ENCODE measurements at places on chromosomes 1 and 21.
A peak's percentile ranks its signal among the peaks of the same experiment; 100 is the strongest.

GRCh38 chr1:52479076-52479475, 73.8 kb downstream of the TUT4 start:
- DNase-seq: peak; percentile 8

DNA sequence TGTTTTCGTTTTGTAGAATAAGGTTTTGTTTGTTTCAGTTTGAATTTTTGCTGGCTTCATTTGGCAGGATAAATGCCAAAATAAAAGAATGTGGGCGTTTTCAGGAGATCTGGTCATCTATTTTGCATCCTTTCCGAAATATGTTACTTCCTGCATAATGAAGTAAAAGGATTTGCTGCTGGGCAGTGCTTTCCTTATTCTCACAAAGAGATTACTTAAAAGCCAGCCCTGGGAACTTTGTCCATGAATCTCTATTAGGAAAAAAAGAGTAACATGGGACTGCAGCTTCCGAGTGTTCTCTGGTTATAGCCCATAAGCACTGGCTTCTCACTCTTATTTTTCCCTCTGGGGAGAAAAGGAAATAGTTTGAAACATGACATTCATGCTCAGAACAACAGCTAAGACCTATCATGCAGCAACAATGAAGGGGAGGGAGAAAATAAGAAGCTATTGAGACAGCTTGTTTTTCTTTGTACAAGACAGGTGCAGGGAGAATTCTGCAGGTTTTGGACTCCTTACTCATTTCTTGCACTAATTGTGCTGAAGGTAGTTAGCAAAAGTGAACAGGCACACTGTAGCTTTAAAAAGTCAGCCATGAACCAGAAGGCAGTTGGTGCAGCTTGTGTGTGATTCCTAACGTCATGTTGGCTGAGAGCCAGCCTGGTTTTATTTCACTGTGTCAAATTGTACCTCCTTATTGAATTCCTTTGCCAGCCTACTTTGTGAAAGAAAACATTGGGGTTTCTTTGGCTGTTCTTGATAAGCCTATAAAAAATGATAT, at the start of gene SAMD13:
Gene SAMD13, plus strand, starts transcription at position 705 of the 781 bp plus-strand sequence. CDS start 1,527 bp downstream, outside the sequence.
- DNase-seq: peak; percentile 47

GRCh38 chr1:82934074-82934473, 1064.9 kb downstream of the TTLL7 start:
- no peak for DNase-seq

DNA sequence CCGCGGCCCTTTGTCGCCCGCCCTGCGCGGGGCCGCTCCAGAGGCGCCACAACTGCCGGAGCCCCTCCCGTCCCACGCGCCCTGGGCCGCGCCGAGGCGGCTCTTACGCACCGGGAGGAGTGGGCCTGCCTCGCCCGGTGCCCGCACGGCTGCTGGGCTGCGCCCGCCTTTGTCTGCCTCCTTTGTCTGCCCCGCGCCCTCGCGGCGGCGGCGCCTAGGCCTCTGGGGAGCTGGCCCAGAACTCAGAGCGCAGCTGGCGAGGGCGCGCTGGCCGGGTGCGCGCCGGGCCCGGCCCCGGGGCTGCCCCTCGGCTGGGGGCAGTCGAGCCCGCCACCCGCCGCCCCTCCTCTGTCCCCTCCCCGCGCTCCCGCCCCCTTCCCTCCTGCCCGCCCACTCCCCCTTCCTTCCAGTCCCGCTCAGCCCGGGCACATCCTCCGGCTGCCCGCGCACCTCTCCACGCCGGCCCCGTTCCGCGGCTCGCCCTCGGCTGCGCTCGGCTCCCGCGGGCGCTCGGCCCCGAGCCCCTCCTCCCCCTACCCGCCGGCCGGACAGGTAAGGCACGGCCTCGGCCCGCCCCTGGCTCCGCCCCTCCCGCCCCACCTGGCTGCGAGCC, at the start of gene DRAXIN:
Gene DRAXIN, plus strand, starts transcription at position 409 of the 613 bp plus-strand sequence. CDS start 14,549 bp downstream, outside the sequence.
- no peak for DNase-seq

GRCh38 chr21:43362915-43363314, 64.0 kb downstream of the SIK1 start:
- DNase-seq: no peak

- no peak for DNase-seq
Measured at GRCh38 chr1:114710360-114710759, 6.2 kb downstream of the NRAS start.

- no peak for DNase-seq
Measured at GRCh38 chr1:105585791-105586190, 1470.7 kb upstream of the PRMT6 start.

DNA sequence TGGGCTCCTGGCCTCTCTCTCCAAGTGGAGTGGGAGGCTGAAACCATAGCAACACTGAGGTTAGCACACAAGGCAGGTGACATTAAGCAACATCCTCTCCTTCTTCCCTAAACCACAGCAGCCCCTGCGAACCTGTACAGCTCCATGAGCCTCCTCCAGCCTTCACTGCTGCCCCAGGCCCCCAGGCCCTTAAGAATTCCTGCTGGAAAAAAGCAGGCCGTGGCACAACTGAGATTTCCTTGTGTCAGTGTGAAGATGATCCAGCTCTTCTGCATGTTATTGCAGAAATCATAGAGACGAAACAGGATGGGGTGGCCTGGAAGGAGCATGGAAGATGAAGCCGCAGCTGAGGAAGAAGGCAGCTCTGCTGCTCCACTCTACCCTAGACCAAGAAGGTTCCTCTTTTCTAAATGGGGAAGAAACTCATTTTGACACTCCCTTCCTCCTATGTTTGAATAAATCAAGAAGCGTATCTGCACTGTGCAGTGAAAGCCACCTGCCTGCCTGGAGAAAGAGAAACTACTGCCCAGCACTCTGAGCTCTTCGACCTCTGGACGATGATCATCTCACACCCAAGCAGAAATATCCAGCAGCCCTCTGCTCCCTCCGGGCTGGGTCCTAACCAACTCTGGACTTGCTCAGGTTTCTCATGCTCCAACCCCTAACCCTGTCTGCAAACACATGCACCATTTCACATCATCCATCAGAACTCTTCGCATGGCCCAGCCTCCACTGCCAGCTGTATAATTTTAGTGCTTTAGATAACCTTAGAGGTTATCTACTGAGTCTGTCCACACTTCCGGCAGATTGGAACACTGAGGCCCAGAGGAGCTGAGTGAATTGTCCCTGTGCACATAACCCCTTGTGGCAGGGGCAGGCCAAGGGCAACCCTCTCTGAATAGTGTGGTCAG, 20.7 kb downstream of the SH3BP5L start:
- DNase-seq: peak; percentile 78

GRCh38 chr1:154326546-154327465, 1.5 kb downstream of the ATP8B2 start:
- no peak for DNase-seq

DNA sequence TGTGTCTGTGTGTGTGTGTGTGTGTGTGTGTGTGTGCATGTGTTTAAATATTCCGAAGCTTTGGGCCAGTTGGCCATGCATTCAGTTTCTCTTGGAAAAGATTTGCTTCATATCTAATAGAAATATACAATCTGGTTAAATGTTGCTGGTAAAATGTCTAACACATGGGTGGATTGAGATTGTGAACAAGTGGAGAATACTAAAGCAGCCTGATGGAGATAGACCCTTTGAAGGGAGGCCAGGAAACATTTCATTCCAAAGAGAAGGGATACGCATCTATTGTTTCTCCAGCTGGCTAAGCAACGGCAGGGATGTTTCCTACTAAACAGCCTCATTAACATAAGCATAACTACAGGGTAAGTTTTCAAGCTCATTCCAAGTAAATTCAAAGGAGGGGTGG, 257.5 kb upstream of the PTBP2 start:
- DNase-seq: no peak

- DNase-seq: no peak
Measured at GRCh38 chr1:67682659-67683197, 2.3 kb upstream of the GADD45A start.

- no peak for DNase-seq
Measured at GRCh38 chr1:19072285-19072981, 116.0 kb upstream of the IFFO2 start.

DNA sequence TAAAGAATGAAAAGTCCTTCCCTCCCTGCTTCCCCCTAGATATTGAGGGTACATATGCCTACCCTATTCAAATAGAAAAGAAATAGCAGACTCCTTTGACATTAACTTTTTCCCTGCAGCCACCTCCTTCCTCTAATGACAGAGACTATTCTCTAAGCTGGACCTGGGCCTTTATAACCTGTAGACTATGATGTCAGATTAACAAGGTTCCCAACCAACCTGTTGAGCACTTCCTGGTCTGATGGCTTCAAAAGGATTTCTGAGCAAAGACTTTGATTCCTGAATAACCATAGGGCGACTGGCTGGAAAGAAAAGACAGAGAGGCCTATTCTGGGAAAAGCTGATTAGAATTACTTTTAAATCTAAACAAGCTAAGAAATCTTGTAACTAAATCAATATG, 18.4 kb upstream of the C1orf216 start:
- DNase-seq: no peak

DNA sequence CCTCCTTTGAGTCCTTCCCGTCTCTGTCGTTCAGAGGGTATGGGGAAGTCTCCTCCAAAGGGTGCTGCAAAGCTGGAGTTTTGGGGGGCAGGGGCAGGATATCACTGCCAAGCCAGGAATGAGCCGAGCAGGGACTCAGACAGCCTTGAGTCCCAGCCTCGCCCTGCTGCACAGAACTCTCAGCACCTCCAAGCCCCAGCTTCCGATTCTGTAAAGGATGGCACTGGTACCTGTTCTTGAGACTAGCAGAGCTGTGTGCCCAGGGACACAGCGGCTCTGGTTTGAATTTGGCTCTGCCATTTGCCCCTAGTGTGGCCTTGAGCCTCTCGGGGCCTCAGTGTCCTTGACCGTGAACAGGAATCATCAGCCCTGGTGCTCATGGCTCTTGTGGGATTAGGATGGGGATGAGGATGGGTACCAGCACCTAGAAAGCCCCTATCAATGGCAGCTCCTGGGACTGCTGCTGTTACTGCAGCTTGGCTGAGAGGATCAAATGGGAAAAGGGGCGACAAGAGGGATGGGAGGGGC, 1.5 kb upstream of the FBLIM1 start:
- DNase-seq: no peak

Data from GDM1 (cell line).